ENCODE measurements at places on chromosomes 2 and 18.

- DNase-seq = no peak
These were observed at the start of gene SERPINB10 for GRCh38 chr18:63907664-63908063. Gene SERPINB10, plus strand, starts transcription at chr18:63907958. Its CDS starts 7,553 bp downstream, at chr18:63915511.

DNA sequence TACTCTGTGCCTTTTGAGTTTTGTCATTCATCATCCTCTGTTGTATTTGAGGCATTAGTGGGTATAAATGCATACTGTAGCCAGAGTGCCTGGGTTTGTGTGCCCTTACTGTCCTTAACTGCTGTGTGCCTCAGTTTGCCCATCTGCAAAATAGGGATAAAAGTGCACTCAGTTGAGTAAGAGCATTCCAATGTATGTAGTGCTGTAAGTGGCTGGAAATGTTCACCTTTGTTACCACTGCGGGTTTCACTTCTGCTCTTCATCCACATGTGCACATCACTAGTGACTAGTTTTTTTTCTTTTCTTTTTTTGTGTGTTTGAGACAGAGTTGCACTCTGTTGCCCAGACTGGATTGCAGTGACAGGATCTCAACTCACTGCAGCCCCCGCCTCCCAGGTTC is 39.9 kb downstream of the PLEKHB2 start:
- DNase-seq = no peak

- DNase-seq = peak; percentile 14
These were observed 702.7 kb downstream of the SOCS6 start for GRCh38 chr18:70991577-70991976.

GRCh38 chr2:19670303-19670702 is 231.5 kb downstream of the TTC32 start:
- DNase-seq = no peak

DNA sequence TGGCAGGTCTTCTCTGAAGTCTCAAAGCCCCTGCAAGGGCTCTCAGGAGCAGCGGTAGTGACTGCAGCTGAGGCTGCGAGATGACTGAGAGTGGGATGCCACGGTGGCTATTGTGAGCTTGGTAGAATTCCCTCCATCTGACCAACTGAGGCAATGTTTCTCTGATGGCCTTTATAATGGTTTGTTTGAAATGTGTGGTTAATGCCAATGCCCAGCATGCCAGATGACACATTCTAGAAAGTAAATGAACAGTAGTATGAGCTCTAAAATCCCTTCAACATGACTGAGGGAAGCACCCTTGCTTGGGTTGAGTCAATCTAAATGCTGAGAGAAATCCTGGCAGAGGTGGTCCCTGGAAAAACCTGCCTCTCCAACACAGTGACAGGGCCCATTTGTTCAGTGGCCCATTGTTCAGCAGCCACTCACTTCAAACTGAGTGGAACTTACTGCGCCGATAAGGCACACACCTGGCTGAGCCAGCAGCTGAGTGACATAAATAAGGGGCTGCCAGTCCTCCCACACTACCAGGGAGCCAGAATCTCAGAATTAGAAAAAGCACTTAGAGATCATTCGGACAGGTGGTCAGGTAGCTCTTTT is 31.7 kb downstream of the SULT1C2 start:
- no peak for DNase-seq

DNA sequence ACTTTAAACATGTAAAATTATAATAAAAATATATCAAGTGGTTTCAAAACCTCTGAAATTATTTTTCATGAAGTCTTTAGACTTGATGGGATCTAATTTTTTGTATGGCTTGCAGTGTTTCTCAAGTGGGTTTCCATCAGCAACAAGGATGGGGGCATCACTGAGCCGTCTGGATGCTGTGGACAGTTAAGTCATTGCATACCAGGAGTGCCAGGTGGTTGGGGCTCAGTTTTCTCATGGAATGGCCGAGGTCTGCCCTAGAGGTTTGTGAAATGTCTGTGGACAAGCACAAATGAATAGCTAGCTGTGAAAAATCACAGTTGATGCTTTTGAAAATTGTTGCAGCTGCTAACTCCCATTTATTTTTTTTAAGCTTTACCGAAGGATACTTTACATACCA is 1.7 kb downstream of the PRELID3A start:
- no peak for DNase-seq

- no peak for DNase-seq
These were observed 240.7 kb downstream of the SRBD1 start for GRCh38 chr2:45370369-45370768.

GRCh38 chr18:46464926-46465655 is 191.9 kb downstream of the LOXHD1 start:
- DNase-seq = no peak

GRCh38 chr2:187525163-187525900 is 28.9 kb downstream of the TFPI start:
- DNase-seq = no peak

DNA sequence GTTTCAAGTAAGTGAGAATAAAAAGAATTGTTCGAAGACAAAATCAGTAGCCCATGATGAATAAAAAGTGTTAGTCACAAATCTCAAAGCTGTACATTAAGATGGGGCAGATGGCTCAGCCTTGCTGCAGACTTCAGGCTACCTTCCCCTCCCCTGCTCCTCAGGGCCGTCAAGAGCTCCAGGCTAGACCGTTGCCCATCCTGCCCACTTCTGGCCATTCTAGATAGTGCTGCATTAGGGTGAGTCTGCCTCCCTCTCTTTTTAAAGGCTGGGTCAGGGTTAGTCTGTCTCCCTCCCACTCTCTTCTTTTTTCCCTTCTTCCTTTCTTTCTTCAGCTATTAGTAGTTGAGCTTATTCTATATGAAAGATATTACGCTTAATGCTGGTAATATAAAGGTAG is 86.0 kb downstream of the MAPRE2 start:
- DNase-seq = no peak

GRCh38 chr2:229519655-229520430 is 194.5 kb downstream of the DNER start:
- DNase-seq = no peak

- no peak for DNase-seq
These were observed 58.9 kb downstream of the FAM168B start for GRCh38 chr2:131034122-131035051.

GRCh38 chr2:182316950-182317349 is 109.9 kb downstream of the PDE1A start:
- no peak for DNase-seq

- no peak for DNase-seq
These were observed 1.0 kb downstream of the IMPACT start for GRCh38 chr18:24427484-24427883.

DNA sequence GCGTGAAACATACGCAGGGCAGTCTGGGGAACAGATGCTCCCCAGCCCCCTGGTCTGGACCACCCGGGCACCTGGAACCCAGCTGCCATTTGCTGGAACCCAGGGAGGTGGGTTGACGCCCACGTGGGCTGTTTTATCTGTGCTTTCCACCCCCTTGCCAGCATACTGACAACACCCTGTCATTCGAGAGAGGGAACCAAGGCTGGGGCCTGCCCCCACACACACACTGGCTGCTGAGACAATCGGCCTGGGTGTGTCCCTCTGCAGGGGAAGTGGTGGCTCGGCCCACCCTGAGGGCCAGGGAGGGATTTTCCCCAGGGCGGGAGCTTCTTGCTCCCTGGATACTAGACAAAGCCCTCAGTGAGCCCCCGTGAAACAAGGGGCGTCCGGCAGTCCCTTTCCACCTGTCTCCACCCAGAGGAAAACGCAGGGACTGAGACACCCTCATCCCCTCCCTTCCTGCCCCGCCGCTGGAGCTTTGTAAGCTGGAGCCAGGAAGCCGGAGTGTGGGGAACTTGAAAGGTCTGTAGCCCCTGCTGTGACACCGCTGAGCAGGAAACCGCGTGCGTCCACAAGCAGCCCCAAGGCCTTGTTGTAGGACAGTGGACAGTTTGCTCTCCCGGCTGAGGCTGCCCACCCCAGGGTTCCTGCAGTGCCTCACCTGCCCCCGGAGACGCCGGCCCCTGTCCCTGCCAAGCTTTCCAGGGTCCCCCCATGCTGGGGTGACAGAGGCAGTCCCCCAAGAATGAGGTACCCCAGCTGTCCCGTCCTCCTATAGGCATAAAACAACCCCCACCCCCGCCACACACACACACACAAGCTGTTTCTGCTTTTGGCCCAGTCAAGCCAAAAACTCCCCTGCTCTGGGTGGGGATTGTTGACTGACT is 14.1 kb upstream of the KLF11 start:
- DNase-seq = no peak

GRCh38 chr2:3620834-3621233 is 25.9 kb downstream of the COLEC11 start:
- no peak for DNase-seq

GRCh38 chr2:26767129-26767528 is 3.0 kb downstream of the SLC35F6 start:
- no peak for DNase-seq

- no peak for DNase-seq
These were observed 961 bp downstream of the RBM43 start for GRCh38 chr2:151260573-151261230.

DNA sequence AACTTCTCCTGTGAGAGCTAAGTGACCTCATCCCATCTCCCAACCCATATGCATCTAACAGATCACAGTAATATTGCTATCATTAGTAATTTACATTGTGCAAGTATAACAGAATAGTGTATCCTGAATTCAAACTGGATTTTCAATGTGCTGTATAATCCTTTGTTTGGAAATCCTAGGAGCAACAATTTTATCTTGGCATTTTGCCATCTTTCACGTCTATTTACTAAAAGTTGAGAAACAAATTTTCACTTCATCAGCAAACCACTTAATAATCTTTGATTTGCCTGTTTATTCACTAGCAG is 3.8 kb downstream of the HNRNPLL start:
- DNase-seq = no peak

DNA sequence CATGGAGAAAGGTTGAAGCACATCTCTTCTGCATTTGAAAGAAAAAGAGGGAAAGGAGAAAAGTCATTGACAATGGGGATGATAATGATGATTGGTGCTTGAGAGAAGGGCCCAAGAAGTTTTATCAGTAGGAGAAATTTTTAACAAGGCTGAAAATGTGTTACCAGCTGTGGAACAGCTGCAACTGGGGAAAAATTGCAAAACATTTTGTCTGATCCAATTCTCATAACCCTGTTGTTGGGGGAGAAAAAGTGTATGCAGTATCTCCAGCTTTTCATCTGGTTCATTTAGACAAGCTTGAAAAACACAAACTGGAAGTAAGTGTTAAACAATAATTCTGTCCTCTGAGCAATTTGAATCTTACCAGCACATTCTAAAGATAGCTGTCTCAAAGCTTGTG is 92.7 kb downstream of the CSRNP3 start:
- DNase-seq = no peak

Data from fibroblast of the conjunctiva (primary cell).